ENCODE measurements at places on chromosomes 6 and 20.

- DNase-seq = no peak
Measured at GRCh38 chr6:3875486-3875885, 26.3 kb downstream of the FAM50B start.

DNA sequence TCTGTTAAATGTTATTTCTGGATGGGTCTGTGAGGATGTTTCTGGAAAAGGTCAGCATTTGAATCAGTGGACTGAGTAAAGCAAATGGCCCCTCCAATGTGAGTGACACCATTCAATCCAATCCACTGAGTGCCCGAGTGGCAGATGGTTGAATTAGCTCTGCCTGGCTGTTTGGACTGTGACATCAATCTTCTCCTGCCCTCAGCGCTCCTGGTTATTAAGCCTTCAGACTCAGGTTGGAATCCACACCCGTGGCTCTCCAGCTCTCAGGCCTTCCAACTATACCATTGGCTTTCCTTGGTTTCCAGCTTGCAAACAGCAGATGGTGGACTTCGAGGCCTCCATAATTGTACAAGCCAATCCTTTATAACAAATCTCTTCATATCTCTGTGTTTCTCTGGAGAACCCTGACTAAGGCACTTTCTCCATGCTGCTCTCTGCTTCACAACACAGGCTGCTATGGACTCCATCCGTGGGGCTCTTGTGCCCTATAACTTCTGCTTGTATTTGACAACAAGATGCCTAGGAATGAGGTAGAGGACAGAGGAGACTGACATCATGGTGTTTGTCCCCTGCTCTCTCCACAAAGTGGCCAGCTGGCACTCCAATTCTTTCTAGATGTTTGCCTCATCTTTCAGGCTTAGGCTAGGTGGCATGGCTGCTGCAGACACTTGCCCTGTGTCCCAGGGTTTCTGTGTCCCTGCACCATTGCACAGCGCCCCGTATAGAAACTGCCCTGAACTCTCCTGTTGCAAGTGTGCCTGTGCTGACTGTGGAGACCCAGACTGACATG, 4.8 kb upstream of the CSTL1 start:
- no peak for DNase-seq

DNA sequence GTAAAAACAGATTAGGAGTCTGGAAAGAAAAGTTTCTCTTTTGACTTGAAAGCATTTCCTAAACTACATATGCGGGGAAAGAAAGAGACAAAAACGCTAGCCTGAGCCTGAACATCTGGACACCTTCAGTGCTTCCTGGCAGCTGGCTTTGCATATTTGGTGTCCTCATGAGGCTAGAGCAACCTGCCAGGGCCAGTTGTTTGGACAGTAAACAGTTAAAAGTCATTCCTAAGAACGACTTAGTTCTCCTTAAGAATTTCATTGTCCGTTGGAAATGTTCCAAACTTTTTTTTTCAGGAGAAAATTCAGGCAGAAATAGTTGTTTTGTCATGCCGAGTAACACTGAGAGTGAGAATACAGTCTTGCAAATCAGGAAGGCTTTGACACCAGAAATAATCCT, 199.8 kb downstream of the SMOC2 start:
- no peak for DNase-seq

DNA sequence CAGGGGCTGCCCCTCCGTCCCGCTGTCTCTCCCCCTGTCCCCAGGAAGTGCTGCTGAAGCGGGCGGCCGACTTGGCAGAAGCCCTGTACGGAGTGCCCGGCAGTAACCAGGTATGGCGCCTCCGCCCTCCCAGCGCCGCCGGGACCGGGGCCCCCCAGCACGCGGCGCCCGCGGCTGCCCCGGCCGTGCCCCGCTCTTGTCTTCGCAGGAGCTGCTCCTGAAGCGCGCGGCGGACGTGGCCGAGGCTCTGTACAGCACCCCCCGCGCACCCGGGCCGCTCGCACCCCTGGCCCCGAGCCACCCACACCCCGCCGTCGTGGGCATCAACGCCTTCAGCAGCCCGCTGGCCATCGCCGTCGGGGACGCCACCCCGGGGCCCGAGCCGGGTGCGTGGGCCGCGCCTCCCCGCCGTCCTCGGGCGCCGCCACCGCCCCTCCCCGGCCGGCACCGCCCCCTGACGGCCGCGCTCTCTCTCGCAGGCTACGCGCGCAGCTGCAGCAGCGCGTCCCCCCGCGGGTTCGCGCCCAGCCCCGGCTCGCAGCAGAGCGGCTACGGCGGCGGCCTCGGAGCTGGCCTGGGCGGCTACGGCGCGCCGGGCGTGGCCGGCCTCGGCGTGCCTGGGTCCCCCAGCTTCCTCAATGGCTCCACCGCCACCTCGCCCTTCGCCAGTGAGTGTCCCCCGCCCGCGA, 48.4 kb downstream of the CPXM1 start:
- DNase-seq = no peak

GRCh38 chr6:99711925-99712324, 105.3 kb downstream of the PRDM13 start:
- DNase-seq = no peak

DNA sequence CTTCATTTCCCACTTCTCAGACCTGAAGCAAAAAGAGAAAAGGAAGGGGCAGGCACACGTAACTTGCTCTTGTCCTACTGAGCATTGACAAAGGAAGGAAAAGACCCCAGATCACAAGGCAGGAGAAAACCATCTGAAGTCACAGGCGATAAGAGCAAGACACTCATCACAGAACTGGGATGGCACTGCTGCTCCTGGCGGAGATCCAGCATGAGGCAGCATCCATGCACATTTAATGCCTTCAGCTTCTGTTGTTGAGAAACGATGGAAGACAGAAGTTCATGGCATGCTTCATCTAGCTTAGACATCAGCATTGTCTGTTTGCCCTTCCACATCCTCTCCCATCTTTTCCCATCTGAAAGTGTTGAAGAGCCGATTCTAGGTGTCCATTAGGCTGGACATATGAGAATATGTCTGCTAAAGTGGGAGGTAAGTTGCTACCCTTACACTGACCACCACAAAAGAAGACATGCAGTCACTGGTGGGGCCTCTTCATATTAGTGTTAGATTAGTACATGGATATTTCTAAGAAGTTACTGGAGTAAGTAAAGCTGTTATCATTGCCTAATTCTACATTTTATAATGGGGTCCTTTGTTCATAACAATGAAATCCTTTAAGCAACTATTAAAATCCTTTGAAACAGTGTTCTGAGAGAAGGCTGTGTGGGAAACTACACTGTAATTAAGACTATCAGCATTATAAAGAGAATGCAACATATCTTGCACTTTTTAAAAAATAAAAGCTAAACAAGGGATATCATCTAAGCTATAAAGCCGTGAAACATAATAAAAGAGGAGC, 618.5 kb downstream of the C6orf118 start:
- DNase-seq = no peak

GRCh38 chr6:54587277-54587676, 259.3 kb upstream of the FAM83B start:
- DNase-seq = no peak

- DNase-seq = no peak
Measured at GRCh38 chr20:60395991-60396390, 437.8 kb downstream of the CDH26 start.

DNA sequence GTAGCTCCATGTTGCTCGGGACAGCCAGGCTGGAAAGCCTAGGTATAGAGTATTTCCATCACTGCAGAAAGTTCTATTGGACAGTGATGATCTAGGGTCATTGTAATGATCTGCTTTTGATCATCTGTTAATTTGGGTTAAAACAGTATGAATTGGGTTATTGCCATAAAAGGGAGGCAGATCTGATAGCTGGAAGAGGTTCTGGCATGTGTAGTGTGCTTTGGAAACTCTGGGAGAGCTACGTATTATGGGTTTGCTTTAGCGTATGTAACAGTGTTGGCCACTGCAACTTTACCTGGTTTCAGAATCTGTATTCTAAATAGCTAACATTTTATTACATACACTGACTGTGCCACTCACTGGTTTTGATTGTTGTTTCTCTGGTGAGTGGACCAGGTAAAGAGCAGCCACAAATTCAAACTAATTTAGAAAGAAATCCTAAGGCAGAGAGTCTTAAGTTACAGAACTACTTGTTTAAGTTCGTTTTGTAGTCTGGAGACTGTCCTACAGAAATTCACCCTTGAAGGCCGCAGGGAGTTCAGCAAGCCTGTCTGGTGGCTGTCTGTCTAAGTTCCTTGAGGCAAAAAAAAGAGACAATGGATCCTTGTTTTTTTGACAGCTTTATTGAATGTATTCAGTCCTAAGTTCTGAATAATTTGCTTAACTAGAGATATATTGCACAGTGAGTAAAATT, 300.3 kb downstream of the PRL start:
- no peak for DNase-seq

DNA sequence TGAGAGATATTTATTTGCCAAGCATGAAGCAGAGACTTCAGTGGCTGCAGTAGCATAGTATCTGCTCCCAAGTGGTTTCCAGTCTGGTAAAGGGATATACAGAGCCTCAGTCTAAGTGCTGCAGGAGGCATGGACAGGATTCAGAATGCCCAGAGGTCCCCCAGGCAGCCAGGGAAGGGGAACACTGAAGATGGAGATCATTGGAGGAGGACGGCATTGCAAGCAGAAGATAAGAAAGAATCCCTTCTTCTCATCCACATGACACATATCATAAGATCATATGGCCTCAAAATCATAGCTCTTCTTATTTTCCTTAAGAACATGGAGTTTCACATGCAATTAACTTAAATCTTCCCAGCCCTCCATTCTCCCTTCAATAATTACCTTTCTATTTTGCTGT, 136.1 kb downstream of the KCNQ5 start:
- no peak for DNase-seq

- no peak for DNase-seq
Measured at GRCh38 chr6:139695361-139695760, 320.9 kb upstream of the CITED2 start.

GRCh38 chr6:148868314-148868713, 121.5 kb downstream of the UST start:
- no peak for DNase-seq

DNA sequence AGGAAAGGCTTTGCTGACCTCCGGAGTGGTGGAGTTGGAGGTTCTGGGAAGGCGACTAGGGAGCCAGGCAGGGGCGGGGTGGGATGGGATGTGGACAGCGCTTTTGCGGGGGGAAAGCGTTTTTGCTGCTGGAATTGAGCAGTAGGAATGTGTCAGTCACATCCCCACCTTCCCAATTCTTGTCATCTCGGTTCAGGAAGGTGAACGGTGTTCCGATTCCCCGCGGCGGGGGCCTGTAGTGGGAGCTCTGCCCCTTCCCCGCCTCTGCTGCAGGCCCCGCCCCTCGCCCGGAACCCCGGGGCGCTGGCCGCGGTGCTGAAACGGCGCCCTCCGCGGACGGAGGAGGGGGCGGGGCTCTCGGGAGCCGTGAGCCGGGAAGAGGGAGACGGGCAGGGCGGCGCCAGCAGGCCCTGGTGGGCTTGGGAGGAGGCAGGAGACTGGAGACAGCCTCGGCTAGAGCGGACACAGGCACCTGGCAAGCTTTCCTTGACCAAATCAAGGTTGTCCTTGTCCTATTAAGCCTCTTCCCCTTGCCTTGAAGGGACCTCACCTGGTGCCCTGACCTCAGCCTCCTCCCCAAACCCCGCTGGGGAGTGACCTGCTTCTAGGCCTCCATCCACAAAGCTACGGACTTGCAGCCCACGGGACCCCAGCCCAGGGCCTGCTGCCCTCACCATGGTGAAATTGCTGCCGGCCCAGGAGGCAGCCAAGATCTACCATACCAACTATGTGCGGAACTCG, at the start of gene LHFPL5:
Gene LHFPL5, plus strand, starts transcription at position 357 of the 741 bp plus-strand sequence. Its CDS starts 319 bp downstream, at position 676.
- DNase-seq = no peak

DNA sequence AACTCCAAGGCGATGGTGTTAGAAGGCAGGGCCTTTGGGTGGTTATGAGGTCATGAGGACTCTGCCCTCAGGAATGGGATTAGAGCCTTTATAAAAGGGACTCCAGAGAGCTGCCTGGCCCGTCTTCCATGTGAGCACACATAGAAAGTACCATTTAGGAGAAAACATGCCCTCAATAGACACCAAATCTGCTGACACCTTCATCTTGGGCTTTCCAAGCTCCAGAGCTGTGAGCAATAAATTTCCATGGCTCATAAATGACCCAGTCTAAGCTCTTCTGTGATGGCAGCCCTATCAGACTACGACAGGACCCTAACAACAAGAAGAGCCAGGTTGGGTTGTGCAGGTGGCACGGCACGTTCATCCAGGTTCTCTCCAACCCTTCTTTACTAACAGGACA, 189.5 kb downstream of the CDH4 start:
- DNase-seq = no peak

DNA sequence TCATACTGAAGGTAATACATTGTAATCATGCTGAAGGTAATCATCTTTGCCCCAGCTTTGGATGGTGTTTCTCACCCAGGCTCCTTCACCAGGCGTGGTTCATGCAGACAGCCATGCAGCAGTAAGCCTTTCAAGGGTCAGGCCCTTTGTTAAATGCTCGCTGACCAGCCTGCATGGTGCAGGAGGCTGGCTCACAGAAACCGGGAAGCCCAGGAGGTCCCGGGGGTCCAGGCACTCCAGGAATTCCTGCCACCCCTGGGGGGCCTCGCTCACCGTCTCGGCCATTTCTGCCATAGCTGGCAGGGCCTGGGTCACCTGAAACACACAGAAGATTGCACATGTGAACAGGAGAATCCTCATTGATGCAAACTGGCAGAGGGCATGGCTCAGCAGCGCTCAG, 86.1 kb downstream of the COL9A1 start:
- DNase-seq = no peak

DNA sequence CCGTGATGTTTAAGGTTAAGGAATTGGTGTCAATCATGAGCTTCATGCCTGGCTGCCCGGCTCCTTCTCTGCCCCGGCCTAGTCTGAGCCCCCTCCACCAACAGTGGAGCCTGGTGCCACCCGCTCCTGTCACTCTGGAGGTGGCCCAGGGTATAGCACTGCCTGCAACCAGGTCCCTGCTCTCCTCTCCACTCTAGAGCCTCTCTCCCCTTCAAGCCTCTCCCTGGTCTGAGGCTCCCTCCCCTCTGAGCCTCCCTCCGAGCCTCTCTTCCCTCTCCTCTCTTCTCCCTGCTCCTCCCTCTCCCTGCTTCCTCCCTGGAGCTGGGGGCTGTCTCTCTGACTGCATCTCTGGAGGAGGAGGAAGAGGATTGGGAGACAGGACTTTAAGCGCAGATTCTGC, 31.3 kb upstream of the MRGBP start:
- no peak for DNase-seq

DNA sequence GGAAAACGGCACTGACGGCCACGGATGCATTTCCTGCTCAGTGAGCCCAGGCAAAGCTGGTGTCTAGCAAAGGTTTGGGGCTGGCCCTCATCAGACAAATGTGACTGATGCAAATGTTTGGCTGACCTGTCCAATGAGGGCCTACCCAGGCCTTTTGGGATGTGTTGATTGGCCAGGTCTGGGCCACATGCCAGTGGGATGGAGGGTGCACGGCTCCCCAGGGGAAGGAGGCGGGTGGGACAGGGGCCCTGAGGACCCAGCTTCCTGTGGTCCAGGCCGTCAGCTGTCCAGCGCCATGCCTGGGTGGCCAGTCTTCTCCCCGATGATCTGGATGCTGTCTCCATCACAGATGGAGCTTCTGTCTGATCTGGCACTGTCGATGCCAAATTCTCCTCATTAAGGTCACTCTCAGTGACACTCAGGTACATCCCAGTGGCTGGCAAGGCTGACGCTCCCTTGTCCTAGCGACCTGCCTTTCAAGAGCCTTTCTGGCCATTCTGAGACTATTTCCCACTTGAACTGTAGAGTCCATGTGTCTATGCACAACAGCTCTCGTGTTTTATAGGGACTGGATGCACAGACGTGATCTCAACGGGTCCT, 43.0 kb downstream of the NTSR1 start:
- DNase-seq = no peak

Measured in cortex of kidney (tissue), 1 donor.